Fibroblast of skin of right biceps (primary cell): ENCODE measurements at places on chromosomes 7 and 10.

DNA sequence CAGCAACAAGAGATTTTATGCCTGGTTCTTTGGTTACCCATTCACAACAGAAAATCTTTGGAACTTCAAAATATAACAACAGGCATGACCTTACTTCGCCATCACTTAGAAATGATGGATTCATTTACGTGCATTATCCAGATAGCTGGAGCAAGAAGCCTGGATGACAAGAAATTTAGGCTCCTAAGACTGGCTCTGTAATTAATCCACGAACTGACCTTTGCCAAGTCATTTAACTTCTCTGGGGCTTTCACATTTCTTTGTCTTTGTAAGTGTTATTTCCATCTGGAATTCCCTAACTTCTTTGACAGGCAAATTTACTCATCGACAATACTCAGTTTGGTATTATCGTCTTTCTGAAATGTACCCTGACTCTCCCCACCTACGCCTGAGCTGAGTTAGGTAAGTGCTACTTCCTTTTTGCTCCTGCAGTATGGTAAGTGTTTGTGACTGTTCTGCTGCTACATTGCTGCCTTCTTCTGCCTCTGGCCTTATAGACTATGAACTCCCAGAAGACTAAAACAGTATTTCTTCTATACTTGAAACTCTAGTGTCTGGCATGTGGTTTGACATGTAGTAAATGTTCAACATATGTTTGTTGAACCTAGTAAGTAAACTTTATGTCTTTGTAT lies 5.5 kb upstream of the MDFIC start:
- no peak for DNase-seq

DNA sequence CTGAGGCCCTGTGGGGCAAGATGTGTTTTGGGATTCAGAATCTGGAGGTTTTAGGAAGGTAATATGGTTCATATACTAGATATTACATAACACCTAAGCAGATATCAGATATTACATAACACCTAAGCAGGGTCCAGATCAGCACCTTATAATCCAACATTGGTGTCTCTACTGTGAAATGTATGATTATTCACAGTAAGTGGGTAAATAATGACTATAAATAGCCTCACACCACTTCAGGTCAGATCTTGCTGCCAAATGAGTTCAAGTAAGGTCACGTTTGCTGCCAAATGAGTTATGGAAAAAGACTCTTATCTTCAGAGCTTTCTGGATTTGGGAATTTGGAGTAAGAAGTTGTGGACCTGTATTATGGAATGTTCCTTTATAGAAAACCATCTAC lies 14.6 kb downstream of the ADRB1 start:
- DNase-seq: no peak

DNA sequence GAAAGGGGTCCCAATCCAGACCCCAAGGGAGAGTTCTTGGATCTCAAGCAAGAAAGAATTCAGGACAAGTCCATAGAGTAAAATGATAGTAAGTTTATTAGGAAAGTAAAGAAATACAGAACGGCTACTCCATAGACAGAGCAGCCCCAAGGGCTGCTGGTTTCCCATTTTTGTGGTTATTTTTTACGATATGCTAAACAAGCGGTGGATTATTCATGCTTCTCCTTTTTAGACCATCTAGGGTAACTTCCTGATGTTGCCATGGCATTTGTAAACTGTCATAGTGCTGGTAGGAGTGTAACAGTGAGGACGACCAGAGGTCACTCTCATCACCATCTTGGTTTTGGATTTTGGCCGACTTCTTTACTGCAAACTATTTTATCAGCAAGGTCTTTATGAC lies 1033.4 kb downstream of the SORCS3 start:
- DNase-seq: no peak

- DNase-seq: no peak
These were observed 37.0 kb downstream of the MRPS33 start for GRCh38 chr7:140977741-140978140.

- no peak for DNase-seq
These were observed 26.2 kb upstream of the ZNF467 start for GRCh38 chr7:149799397-149800168.

DNA sequence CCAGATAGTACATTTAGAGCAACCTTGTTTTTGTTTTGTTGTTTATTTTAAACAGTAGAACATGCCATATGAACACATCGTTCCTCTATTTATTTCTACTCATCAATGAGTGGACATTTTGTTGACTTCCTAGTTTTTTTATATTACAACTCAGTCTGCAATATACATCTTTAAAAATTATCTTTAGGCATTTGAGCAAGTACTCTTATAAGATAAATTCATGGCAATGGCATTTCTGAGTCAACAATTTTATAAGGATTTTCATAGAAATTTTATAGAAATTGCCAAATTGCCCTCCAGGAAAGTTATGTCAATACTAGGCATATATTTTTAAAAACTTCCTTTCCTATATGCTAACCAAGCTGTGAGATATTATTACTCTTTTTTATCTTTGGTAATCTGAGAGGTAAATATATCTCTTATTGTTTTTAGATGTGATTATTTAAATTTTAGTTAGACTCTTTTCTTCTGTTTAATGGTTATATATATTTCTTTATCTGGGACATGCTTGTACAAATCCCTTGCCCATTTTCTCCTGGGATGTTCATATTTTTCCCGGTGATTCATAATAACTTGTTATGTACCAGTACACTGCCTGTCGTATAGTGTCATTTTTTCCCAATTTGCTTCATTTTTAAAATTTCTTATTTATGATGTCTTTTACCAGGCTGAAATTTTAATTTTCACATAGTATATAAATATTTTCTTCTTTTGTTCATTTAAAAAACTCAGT lies 50.5 kb downstream of the FZD1 start:
- DNase-seq: no peak

- DNase-seq: peak; percentile 55
These were observed 10.1 kb upstream of the LAT2 start for GRCh38 chr7:74199551-74200355.

DNA sequence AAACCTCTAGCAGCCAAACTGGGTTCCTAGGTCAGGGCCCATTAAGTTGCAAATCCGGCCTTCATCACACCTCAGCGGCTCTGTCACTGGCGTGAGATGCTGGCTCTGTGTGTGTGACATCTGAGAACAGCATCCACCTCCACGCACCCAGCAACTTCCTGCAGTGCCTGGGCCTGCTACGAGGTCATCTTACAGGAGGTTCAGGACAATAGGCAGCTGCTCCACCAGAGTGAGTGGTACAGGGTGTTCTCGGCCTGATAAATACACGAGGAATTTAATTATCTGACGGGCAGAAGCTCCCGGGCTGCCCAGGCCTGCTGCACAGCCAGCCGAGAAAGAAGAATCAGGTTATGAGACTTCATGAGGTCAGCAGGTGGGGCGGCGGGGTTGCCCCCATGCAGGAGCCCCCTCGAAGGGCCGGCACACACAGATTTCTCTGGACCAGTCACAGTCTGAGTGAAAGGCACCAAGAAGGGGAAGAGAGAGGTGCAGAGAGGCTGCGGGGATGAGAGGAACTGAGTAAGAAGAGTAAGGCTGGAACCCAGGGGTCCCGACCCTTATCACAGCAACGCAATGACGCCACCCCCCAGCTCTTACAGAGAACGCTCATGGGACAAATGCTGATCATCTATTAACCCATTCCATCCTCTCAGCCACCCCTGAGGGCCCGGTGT lies 49.3 kb downstream of the CALML3 start:
- DNase-seq: no peak

DNA sequence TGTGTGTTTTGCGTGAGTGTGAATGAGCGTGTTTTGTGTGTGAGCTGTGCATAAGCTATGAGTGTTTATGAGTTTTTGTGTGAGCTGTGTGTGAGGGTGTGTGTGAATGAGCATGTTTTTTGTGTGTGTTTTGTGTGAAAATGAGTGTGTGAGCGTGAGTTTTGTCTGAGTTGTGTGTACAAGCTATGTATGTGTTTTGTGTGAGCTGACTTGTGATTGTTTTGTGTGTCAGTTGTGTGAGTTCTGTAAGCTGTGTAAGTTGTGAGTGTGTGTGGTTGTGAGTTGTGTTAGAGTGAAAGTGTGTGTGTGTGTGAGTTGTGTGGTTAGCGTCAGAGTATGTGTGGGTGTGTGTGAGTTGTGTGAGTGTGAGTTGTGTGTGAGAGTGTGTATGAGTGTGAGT lies 343.2 kb downstream of the PTPRN2 start:
- DNase-seq: no peak

GRCh38 chr10:29692121-29692539 lies 57.4 kb upstream of the SVIL start:
- DNase-seq: no peak

DNA sequence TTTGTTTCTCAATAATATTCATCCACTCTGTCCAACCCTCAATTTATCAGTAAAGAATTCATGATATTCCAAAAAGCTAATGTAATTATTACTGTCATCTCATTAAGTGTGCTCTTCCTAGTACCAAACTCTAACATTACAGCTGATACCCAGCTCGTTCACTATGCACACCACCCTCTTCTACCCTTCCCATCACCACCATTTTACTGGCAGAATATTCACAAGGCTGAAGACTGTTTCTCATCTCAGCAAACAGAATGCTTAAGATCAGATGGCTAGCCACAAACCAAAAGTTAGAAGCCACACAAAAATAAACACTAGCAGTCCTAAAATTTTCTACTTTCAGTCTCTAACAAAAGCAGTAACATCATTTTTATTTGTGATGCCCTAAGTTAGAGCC lies 121.5 kb downstream of the SRPK2 start:
- DNase-seq: no peak

- no peak for DNase-seq
These were observed 20.0 kb downstream of the KCP start for GRCh38 chr7:128890306-128891109.

GRCh38 chr10:113019692-113020474 lies 69.8 kb downstream of the TCF7L2 start:
- no peak for DNase-seq

DNA sequence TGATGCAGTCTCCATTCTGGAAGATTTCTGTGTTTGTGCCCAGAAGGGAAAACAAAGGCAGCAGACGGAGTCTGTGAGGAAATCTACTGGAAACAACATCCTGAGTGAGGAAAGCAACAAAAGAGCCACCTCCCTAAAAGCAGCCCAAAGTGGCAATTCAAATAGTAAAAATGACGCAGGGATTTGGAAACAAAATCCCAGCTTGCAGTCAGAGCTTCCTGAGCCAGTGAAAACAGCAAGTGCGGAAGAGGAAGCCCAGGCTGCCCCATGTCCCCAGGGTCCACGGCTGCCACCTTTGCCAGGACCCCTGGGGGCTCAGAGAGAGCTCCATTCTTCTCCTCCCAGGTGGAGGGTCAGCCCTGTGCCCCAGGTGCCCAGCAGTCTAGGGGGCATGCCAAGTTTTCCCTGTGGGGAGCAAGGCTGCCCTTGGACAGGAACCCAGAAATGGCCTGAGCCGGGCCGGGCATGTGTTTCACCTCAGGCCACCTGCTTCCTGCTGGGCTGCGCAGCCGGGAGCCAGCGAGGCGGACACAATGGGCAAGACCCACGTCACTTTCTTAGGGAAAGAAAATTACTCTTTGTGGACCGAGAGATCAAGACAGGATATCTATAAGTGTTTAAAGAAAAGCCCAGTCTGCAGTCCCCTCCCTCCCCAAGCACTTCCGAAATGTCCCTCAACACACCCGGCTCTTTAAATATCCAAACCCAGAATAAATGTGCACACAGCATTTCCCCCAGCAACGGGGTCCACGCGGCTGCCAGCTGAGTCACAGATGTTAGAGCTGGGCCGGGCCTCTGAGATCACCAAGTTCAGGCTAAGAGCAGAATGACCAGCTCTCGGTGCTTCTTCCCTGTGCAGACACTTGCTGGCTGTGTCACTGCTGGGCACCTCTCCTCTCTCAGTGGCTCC lies 231.1 kb downstream of the ARHGAP12 start:
- DNase-seq: peak; percentile 78

- DNase-seq: no peak
These were observed 92.0 kb downstream of the ZFAND4 start for GRCh38 chr10:45580371-45581215.

- no peak for DNase-seq
These were observed 140.1 kb downstream of the DNAJB6 start for GRCh38 chr7:157476654-157477549.

GRCh38 chr10:104209575-104210198 lies 22.5 kb downstream of the CFAP43 start:
- DNase-seq: peak; percentile 38
